DMS53 (cell line): ENCODE measurements at places on chromosomes 11 and 22.
A peak's percentile ranks its signal among the peaks of the same experiment; 100 is the strongest.

GRCh38 chr22:32693102-32693501, 108.4 kb upstream of the TIMP3 start:
- no peak for DNase-seq

- no peak for DNase-seq
These were observed 1007.7 kb downstream of the BRD1 start for GRCh38 chr22:48819961-48820360.

GRCh38 chr11:84788220-84788619, 838.9 kb downstream of the DLG2 start:
- no peak for DNase-seq

DNA sequence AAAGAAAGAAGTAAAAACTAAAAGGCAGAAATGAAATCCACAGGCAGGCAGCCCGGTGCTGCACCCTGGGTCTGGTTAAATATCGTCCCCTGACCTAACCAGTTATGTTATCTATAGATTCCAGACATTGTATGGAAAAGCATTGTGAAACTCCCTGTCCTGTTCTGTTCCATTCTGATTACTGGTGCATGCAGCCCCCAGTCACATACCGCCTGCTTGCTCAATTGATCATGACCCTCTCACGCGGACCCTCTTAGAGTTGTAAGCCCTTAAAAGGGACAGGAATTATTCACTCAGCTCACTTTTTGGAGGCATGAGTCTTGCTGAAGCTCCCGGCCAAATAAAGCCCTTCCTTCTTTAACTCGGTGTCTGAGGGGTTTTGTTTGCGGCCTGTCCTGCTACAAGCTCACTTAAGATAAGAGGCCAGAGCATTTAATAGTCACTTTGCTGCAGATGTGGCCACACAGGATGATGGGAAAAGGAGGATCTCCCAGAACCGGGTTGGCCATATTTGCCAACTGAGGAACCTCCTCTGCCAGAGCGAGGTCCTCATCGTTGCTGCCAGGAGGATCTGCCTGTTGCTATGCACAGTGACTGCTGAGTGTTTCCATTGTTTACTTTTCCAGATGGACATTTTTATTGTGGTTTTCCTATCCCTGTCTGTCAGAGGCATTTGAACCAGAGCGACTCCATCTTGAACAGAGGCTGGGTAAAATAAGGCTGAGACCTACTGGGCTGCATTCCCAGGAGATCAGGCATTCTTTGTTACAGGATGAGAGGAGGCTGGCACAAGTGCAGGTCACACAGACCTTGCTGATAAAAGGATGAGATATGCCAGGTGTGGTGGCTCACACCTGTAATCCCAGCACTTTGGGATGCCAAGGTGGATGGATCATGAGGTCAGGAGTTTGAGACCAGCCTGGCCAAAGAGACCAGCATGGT, 10.2 kb downstream of the C11orf96 start:
- peak; percentile 55 for DNase-seq
